RPMI7951 (cell line): ENCODE measurements at places on chromosomes 13 and 19.

DNA sequence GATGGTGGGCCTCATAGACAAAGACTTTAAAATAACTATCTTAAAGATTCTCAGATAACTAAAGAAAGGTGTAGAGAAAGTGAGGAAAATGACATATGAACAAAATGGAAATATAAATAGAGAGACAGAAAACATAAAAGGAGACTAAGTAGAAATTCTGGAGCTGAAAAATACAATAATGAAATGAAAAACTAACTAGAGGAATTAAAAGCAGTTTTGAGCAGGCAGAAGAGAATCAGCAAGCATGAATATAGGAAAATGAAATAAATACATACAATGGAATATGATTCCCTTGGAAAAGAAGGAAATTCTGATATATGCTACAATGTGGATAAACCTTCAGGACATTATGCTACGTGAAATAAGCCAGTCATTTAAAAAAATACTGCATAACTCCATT, 3.9 kb downstream of the EEF1AKMT1 start:
- no peak for DNase-seq

- peak; percentile 82 for DNase-seq
These were observed 71.4 kb downstream of the EFNB2 start for GRCh38 chr13:106464076-106464475.

- peak; percentile 49 for DNase-seq
These were observed 31.2 kb downstream of the GADD45B start for GRCh38 chr19:2507109-2507508.

GRCh38 chr19:46016426-46017094, 6.3 kb downstream of the PGLYRP1 start:
- peak; percentile 72 for DNase-seq

DNA sequence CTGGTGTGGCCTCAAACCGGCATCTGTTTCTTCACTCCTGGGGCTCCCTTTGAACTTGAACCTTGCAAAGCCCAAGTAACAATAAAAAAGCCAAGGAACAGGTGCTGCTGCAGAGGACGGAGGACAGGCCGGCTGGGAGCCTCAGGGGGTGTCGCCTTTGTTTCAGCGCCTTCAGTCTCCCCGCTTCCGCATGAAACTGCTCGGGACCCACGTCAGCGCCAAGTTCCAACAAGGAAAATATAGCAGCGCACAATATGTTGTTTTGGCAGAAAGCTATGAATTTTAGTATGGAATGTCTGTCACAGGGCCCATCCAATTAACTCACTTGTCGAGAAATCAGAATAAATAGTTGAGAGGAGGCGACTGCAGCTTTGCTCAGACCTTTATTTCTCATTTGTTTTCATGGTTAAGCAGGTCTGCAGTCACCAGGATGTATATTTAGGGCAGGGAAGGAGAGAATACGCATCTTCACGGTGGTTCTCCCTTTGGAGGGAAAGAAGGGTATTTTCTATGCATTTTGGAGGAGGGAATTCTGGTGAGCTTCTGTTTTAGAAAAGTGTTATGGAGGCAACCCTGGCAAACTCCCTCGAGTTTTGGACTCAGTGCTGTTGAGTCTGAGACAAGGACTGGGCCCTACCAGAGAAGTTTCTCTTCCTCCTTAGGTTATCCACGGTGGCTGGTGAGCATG, 34.3 kb upstream of the MEDAG start:
- DNase-seq: no peak

DNA sequence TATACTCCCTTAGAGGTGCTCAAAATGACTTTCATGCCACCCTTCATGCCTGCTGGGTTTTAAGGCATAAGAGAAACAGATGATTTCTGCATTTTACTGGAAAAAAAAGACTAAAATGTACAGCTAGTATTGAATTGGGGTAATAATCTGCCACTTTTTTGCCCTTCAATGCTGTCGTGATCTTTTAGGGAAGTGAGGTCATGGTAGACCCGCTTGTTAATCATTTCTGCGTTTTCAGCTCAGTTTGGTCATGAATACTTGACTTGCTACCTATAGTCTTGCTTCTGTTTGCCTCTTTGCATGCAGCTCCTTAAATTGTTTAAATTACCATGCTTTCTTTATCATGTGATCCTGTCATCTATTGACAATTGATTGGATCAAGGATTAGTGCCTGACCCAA, 90.4 kb downstream of the PCCA start:
- no peak for DNase-seq

DNA sequence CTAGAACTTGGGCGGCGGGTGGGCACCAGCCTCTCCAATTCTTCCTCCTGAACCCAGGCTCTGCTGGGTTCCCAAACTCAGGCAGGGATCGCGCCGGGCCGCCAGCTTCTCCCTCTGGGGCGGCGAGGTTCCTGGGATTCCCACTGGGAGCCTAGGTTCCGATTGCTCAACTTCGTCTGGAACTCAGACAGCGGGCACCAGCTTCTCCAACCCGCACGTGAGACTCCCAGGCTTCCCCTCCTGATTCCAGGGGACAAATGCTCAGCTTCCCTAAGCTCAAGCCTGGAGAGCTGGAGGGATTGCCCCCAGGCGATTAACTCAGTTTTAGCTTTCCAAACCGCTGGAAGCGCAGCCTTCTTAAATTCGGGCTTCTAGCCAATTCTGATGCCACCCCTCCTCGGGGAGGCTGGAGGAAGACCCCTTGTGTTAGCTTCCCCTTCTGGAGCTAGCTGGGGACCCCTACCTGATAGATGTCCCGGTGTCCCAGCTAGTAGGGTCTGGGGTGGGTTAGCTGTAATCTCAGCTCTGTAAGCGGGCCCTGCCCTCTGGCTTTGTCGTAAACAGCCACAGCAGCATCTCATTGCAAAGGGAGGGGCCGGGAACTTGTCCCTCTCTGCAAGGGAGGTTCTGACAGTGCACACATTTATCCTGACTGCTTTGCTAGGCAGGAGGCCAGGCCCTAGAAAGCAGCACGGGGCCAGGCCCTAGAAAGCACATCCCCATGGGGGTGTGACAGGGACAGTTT, 671 bp downstream of the MCOLN1 start:
- no peak for DNase-seq

DNA sequence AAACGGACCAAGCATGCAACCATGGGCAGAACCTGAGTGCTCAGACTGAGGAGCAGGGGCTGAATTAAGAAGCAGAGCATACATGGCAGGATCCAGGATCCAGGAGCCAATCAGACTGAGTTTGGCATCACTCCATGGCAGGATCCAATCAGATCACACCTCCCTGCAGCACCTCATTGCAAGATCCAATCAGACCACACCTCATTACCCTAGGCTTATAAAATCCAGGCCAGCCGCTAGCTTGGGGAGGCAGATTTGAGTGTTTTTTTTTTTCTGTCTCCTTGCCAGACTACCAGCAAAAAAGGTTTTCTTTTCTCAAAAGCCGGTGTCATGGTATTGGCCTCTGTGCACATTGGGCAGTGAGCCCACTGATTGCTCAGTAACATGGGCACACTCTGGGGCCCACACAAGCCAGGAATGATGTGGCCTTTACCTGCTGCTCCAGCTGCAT, 127.9 kb upstream of the GJB6 start:
- DNase-seq: peak; percentile 34

- DNase-seq: no peak
These were observed 2.5 kb downstream of the GRTP1 start for GRCh38 chr13:113361406-113361805.

GRCh38 chr13:51318876-51319275, 20.6 kb upstream of the SERPINE3 start:
- DNase-seq: no peak

DNA sequence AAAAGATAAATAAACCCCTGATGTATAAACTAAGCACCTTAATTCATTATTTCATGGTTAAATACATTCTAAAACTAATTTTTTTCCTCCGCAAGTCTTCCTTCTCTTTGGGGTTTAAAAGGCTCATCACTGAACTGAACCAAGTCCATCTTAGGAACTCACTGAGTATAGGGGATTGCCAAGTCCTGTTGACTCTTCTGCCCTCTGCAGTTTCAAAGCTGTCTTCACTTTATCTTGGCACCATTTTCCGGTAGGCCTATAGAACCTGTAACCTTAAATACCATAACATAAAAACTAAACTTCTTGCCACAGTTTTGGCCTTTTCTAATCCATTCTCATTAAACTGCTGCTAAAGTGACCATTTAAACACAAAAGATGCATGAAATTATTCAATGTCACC, 66.5 kb upstream of the USPL1 start:
- DNase-seq: peak; percentile 48

GRCh38 chr13:20559659-20560356, 7.1 kb upstream of the IFT88 start:
- DNase-seq: no peak

GRCh38 chr19:952049-952679, 26.3 kb downstream of the ARID3A start:
- DNase-seq: no peak

DNA sequence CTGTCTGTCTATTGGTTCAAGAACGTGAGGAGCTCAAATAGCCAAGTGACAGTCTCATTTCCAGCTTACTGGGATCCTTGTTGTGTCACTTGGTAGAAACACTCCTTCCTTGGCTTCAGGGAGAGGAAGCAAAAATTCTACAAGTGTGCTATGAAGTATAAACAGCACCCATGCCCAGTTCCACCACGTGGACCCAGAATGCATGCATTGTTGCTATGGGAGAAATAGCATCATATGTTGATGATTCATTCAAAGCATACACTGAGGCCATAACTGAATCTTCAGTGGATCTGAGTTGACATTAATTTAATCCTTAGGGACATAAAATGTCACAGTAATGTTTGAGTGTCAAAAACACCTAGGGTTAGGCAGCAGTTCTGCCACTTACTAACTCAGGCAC, 199.0 kb upstream of the RXFP2 start:
- no peak for DNase-seq

- DNase-seq: peak; percentile 7
These were observed 152.5 kb downstream of the IER2 start for GRCh38 chr19:13302526-13303270.

DNA sequence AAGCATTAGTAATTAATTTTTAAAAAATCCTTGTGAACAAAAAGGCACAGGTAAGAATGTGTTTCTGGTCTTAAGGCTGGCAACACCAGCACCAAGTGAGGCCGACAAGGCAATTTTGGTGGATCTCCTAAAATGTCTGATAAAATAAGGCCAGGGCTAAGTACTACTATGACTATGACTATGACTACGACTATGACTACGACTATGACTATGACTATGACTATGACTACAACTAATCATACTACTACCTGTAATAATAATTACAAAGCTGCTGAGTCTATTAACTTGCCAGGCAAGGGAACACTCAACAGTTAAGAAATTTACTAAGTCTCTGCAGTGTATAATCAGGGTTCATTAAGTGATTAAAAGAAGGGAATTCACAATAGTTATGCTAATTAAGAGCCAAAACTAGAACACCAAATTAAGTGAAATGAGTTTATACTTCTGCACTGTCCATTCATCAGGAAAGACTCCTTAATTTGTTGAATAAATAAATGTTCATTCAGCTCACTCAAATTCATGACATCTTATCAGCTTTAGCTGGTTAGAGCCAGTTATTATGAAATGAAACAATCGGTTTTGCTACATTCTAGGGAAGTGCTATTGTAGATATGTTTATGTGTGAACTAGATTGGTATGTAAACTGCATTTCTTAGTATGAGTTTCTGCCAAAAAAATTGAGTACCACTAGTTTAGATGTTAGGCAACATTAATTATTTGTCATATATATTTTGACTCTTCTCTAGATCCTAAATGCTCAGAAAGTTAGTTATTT, 1626.2 kb upstream of the PCDH20 start:
- DNase-seq: no peak

- DNase-seq: no peak
These were observed 102.5 kb upstream of the ZNF536 start for GRCh38 chr19:30269638-30270037.

DNA sequence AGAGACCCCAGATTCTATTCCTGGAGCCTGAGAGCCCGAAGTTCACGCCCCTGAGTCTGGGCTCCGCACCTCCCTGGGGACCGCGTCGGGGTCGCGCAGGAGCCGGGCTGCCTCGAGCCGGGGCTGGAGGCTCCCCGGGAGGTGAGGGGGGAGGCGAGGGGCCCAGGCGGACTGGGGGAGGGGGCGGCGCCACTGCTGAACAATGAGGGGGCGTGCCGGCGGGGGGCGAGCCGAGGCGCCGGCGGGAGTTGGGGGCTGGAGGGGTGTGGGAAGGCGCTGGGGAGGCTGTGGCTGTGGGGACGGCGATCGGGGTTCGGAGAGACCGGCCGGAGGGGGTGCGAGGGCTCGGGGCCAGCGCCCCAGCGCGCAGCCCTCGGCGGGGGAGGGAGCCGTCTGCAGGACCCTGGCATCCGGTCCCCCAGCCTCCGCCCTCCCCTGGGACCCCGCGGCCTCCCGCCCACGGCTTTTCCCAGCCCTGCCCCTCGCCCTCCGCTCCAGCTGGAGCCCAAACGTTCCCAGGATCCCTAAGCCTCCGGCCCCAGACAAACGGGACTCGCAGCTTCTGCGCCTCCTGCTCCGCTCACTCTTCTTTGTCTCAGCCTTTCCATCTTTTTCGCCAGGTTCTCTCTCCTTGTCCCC, 922 bp downstream of the PLEKHG2 start:
- DNase-seq: peak; percentile 49

GRCh38 chr19:13024951-13025697, 29.8 kb downstream of the NFIX start:
- no peak for DNase-seq

DNA sequence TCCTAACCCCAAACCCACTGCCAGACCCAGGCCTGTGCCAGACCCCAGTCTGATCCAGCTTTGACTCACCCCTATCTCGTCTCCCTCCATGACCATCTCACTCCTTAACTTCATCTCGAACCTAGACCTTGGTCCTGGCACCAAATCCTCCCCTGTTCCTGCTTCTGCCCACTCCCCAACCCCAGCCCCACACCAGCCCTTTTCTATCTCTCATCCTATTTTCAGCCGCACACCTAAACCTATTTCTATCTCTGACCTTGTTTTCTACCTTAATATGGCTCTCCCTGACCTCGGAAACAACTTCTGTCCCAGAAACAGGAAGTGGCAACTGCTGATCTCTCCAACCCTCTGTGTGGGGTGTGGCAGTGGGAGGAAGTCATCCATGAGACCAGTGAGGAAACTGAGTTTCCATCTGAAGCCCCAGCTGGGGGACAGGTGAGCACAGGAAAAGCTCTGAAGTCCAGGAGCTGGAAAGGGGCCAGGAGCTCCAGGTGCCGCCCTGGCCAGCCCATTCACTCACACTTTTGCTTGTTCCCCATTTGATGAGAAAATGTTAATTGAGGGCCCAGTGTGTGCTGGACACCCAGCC, 13.7 kb downstream of the PTH2 start:
- no peak for DNase-seq

DNA sequence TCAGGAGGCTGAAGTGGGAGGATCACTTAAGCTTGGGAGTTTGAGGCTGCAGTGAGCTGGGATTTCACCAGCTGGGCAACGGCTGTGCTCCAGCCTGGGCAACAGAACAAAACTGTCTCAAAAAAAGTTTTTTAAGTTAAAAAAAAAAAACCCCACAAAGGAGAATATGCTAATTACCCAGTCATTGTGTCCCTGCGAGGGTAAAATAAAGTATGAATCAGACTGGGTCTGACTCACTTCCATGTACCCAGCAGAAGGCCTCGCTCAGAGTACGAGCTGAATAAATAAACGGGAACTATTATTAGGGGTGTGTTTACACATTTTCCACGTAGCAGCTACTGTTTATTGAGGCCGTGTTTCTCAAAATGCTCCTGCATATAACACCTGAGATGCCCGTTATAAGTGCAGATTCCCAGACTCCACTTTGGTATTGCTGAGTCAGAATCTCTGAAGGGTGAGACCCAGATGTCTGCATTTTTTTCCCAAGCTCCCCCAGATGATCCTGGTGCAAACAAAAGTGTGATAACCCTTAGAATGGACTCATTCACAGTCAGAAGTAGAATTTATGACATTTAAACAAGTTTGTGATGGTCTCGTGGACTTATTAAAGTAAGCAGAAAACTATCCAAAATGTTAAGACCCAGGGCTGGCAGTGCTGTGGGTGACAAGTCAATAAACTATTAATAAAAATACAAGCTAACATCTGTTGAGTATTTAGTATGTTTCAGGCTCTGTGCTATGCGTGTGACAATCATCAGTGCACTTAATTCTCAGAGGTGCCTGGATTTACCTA, 28.2 kb downstream of the KCNC3 start:
- DNase-seq: peak; percentile 85
